SIG-M5 (cell line): ENCODE measurements at places on chromosomes 5 and 9.

- DNase-seq: no peak
Observed at GRCh38 chr5:136457390-136458013, 92.2 kb upstream of the TRPC7 start.

- DNase-seq: no peak
Observed at GRCh38 chr9:38047301-38048251, 21.5 kb downstream of the SHB start.

GRCh38 chr5:91031402-91031752, 351.7 kb downstream of the ARRDC3 start:
- DNase-seq: no peak

- DNase-seq: no peak
Observed at GRCh38 chr5:132407970-132408369, 38.5 kb downstream of the SLC22A5 start.

DNA sequence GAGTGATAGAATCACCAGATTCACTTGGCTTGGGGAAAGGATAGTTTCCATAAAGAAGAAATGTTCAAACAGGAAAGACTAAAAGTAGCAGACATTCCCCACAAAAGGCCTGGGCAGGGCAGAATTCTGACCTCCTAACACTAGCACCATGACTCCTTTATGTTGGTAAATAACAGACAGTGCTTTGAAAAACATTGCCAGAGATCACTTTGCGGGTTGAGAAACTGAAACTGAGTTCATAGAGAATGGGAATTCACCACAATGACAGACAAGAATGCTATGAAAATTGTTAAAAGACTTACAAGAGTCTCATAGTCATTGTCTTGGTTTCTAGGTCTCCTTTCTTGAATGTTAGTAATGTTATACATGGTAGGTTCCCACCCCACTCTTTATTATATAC, 172.5 kb upstream of the GLRA1 start:
- no peak for DNase-seq

- DNase-seq: no peak
Observed at GRCh38 chr5:180157866-180158265, 51.1 kb downstream of the RASGEF1C start.
